ENCODE measurements at places on chromosomes 12 and 14. TPM values are rescaled to one million over a fixed set of nuclear protein-coding genes. Genes with fewer than 3 reads are reported as not detected.

DNA sequence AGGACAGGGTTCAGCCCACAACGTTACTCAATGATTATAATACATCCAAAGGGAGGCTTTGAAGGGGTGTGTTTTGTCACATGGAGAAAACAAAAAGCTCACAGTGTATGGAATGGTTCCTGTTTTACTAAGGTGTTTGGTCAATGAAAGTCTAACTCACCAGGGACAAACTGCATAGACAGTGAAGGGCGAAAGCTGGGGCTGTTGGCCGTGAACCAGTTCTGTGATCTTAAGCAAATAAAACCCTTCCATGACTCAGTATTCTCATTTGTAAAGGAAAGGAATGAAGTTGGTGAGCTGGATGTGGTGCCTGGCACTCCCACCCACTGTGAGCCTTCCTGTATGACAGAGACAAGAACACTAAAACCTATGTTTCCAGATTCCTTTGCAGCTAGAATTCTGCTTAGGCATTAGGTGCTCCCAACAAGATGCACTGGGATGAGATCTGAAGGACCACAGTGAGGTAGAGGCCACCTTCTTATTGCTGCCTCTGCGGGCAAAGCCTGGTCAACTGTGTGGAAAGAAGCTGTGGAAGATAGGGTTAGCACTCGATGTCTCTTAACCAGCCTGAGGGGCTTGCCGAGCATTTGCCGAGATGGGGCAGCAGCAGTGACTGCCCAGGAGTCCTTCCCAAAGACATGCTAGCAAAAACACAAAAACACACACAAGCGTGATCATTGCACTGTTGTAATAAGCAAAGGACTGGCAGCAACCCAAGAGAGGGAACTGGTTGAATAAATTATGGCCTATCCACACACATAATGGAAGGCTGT is 48.5 kb downstream of the VCPKMT start:
- DNase-seq: no peak

GRCh38 chr12:51118706-51119105 is 35.3 kb upstream of the CSRNP2 start:
- DNase-seq: no peak

GRCh38 chr14:94355191-94355794 is 32.2 kb upstream of the SERPINA6 start:
- peak; percentile 56 for DNase-seq

GRCh38 chr12:112168561-112168971 is 43.2 kb downstream of the TRAFD1 start:
- DNase-seq: no peak

- DNase-seq: no peak
Observed at GRCh38 chr14:32998433-32998832, 59.8 kb downstream of the NPAS3 start.

DNA sequence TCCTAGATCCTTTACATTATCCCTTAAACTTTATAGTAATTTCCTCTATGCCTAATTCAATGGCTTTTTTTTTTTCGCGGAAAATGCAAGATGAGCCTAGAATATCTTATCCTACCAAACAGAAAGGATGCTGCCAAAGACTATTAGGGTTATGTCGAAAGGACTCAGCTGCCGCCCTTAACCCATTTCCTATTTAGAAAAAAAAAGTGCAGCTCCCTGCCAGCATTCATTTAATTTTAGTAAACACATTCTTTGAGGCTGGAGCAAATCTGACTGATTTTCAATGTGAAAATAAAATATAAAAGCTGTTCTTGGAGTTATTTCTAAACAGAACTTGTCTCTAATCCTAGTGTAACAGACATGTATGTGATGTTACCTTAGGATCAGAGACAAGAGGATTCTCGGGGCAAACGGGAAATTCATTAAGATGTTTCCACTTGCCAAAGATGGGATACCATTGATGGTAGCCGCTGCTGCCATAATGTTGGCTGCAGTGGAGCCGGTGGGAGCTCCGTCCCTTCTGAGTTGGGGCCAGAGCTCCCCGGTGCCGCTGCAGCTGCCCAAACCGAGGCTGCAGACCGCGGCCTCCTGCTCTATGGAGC is 8.2 kb upstream of the A2M start:
- no peak for DNase-seq

- peak; percentile 21 for DNase-seq
Observed at GRCh38 chr12:3342051-3342450, 149.0 kb upstream of the PRMT8 start.

DNA sequence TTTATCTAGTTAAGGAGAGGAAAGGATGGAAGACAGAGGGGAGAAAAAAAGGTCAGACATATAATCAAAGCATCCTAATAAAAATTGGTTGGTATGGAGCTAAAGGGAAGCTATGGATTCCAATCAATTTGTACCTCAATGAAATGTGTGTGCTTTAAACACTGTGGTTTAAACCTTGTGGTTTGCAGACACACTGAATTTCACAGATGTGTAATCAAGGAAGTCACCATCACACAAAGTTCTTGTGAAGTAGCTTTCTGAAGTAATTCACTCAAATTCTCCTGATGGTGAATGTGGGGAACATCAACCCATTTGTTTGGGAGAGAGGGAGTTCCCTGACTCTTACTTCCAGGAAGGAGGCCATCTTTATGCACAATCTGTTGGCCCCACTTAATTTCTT is 243.3 kb upstream of the KRR1 start:
- DNase-seq: no peak

- DNase-seq: no peak
Observed at GRCh38 chr14:41758011-41758665, 151.5 kb downstream of the LRFN5 start.

- peak; percentile 84 for DNase-seq
Observed at GRCh38 chr12:95551305-95551704, at the start of gene USP44. TSS of gene USP44 (minus strand) at chr12:95551476. CDS start at chr12:95534256, 17,220 bp downstream.

GRCh38 chr14:73997944-73998447 is 21.1 kb downstream of the ENTPD5 start:
- no peak for DNase-seq

GRCh38 chr12:88558340-88558867 is 21.9 kb downstream of the KITLG start:
- no peak for DNase-seq

- no peak for DNase-seq
Observed at GRCh38 chr14:68342216-68342763, 450.6 kb downstream of the ZFP36L1 start.

DNA sequence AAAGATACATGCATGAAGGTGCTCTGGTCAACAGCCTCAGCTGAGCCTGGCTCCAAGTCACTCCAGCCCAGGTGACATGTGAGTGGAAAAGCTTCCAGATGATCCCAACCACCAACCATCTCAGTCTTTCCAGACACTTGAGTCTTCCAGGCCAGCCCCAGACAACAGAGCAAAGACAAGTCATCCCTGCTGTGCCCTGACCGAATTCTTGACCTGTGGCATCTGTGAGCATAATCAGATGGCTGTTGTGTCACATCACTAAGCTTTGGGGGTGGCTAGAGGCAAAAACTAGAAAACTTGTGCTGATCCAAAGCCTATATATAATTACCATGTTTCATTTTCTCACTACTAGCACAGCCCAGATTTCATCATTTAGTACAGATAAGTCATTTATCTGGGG is 50.8 kb upstream of the ISM2 start:
- no peak for DNase-seq

DNA sequence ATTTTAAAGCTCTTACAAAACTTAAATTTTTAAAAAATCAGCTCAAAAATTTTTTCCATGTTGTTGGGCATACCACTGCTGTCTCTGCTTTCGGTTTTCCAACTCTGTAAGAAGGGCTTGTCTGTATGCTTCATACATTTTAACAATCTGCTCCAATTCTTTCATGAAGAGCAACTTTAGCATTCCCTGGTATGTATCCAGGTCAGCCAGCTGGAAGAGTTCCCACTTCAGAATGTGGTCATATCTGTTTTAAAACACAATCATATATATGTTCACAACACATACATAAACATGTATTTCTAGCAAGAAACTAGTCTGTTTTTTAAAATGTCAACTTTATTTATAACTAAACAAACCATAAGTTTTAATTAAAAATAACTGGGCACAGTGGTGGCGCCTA is 33.0 kb downstream of the SAV1 start:
- no peak for DNase-seq

LMNTD1 gene
- not detected for total RNA-seq

SLC25A47 gene
- not detected for total RNA-seq

ACSM4 gene
- not detected for total RNA-seq

TGFB3 gene
- total RNA-seq: 2.1 TPM

RTL1 gene
- total RNA-seq: not detected

OVCH1 gene
- total RNA-seq: 0.07 TPM

All from H1 (cell line).